ENCODE measurements at places on chromosomes 16 and 17. TPM values are rescaled to one million over a fixed set of nuclear protein-coding genes. Genes with fewer than 3 reads are reported as not detected.

GRCh38 chr17:39002991-39003715, 36.0 kb upstream of the FBXO47 start:
- H3K4me1 ChIP-seq, result no peaks in the 10 kb centered on the region
- H3K4me3 ChIP-seq, result no peak overlapping the region
- no peak for DNase-seq
- H3K27ac ChIP-seq, result no peak overlapping the region
- H3K36me3 ChIP-seq, result no peaks in the 10 kb centered on the region

Gene OMG
- total RNA-seq, result not detected

DNA sequence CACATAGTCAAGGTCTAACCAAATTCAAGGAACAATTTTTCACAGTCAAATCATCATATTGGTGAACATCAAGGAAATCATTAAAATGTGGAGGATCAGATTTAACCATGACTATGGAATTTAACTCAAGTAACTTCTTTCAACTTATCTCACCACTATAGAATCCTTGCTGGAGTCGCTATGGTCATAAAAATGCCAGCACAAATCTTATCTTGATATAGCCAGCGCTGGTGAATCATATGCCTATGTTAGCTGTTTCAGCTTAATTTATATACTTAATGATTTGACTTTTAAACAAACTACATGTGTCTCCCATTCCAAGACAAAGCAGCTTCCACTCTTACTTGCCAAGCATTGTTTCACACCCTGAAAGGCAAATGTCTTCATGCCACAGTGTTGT, 416.4 kb downstream of the CDH11 start:
- no peaks in the 10 kb centered on the region for H3K4me1 ChIP-seq
- H3K36me3 ChIP-seq, result no peaks in the 10 kb centered on the region
- H3K27me3 ChIP-seq, result no peaks in the 10 kb centered on the region
- DNase-seq, result no peak

Gene EME1
- 0.21 TPM for total RNA-seq

Gene GPR139
- not detected for total RNA-seq

- H3K36me3 ChIP-seq, result no peaks in the 10 kb centered on the region
- no peak overlapping the region for H3K27ac ChIP-seq
- no peak for DNase-seq
- no peak overlapping the region for H3K4me3 ChIP-seq
These were observed 207.1 kb upstream of the ASIC2 start for GRCh38 chr17:33500151-33500550.

All from pancreas (tissue), 10 donors.